ENCODE measurements at places on chromosomes 16 and 17.

DNA sequence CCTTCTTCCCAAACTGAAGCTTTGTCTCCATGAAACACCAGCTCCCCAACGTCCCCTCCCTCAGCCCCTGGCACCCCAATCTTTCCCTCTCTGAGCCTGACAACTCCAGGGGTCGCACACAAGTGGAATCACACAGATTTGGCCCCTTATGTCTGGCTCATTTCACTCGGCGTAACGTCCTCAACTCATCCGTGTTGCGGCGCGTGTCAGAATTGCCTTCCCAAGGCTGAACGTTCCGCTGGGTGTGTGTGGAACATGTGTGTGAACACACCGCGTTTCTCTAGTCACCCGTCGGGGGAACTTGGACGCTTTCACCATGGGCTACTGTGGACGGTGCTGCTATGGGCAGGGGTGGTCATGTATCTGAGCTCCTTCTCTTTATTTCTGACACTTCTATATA, 45.0 kb downstream of the TBC1D16 start:
- DNase-seq, result no peak

DNA sequence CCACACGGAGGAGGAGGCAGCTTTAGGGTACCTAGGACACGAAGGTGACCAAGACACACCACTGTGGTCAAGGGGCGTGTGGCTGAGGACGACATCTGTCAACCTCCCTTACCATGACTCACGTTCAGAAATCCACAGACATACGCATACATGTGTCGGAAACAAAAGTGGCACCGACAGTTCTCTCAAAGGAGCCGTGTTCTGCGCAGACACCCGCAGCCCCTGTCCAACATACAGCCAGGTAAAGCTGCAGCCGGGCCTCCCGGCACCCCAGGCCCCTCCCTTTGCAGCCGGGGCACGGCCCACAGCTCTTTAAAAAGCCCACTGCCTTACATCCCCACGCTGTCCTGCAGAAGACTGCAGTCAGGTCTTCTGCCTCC, 40.5 kb upstream of the KLHDC4 start:
- DNase-seq, result no peak

DNA sequence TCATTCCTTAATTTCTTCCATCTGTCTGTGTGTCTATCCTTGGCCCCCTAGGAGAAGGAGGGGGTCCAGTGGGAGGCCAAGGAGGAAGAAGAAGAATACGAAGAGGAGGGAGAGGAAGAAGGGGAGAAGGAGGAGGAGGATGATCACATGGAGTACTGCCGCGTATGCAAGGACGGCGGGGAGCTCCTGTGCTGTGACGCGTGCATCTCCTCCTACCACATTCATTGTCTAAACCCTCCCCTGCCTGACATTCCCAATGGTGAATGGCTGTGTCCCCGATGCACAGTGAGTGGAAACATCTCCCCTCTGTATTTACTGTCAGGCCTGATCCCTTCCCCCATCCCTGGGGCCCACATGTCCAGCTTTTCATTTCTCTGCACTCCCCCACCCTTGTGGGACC, 6.3 kb downstream of the CHD3 start:
- DNase-seq, result no peak

DNA sequence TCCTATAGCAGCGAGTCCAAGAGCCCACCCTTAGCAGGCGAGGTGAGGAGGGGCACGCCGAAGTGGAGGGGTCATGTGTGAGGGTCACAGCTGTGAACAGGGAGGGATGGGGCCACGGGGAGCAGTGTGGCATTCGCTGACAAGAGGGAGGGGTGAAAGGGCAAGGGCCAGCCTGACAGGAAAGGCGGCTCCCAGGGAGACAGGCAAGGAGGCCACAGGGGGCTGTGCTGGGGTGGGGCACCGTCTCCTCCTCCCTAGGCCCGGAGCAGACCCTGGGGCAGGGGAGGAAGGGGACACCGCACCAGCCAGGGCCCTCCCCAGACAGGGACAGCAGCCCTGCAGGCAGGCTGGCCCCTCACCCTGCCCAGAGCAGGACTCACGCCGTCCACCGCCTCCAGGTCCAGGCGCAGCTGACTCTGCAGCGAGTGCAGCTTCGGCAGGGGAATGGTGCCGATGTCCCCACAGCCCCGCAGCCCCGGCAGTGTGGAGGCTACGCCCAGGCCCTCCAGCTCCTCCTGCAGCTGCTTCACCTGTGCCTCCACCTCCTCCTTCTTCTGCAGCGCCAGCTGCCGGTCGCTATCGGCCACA, 15.1 kb downstream of the GNPTG start:
- DNase-seq, result no peak

DNA sequence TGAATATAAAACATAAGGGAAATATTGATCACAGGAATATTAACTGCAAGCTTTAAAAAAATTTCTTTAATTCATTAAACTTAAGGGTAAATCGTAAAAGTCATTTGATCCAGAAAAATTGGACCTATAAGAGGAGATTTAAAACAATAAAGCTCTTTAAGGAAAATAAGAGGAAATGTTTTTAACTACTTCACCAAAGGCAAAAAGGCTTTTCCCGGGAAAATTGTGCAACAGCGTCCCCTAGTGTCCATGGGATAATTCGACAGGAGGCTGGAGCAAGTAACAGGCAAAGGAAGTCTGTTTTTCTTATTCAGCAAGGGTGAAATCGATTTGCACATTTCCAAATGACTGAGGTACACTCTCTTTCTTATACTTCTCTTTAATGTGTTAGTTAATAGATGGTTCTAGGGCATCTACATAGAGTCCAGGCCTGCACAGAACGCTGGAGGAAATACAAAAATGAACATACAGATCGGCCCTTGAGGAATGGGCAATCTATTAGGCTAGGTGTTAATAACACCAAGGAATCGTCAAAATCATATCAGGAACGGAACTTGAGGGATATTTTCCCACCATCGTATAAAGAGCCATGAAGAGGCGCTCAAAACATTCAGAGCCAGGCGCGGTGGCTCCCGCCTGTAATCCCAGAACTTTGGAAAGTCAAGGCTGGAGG, 61.4 kb downstream of the ZNF18 start:
- no peak for DNase-seq

- no peak for DNase-seq
Measured at GRCh38 chr16:31513126-31513525, 4.9 kb upstream of the RUSF1 start.

DNA sequence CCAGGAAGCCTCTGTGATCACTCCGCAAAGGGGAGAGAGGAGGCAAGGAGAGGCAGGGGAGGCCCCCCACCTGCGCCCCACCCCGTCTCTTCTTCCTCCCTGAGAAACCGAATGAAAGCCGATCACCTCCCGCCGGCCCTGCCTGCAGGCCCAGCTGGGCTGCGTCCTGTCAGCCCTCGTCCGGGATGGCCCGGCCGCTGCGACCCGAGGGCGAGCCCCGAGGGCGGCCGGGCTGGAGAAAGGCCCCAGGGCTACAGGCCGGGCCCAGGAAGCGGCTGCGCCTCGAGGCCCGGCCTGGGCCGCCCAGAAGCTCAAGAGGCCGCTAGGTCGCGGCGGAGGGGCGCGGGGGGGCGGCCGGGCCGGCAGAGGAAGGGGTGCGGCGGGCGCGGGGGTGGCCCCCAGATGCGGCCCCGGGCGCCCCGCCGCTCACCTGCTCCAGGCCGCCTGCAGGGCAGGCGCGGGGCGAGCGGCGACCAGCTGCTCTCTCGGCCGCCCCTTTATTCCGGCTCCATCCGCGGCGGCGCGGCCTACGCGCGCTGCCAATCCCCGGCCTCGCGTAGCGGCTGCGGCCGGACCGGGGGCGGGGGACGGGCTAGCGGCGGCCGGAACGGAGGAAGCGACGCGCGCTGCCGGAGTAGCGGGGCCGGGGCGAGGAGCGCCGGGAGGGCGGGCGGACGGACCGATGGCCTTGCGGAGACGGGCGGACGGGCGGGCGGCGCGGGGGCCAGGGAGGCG, at the start of gene ZNF319:
TSS of gene ZNF319 (minus strand) at position 702 of the 735 bp plus-strand sequence. CDS start 2,407 bp downstream, outside the sequence.
- no peak for DNase-seq

DNA sequence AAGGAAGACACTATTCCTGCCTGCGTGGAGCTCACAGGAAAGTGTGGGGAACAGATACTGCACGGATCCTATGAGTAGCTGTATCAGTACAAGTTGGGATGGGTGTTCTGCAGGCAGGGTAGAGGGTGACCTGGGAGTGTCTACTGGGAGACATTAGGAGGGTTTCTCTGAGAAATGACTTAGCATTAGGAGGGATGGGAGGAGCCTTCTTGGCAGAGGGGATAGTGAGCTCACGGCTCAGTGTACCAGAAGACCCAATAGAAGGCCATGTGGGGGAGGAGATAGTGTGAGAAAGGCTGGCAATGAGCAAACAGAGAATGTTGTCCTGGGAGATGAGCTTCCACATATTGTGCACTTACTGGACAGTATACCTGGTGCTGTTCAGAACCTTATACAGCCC, 109.1 kb downstream of the MSI2 start:
- no peak for DNase-seq

GRCh38 chr17:58513965-58514769, at the start of gene MTMR4:
MTMR4 (minus strand) TSS chr17:58514638; CDS start chr17:58514407, 231 bp downstream.
- peak; percentile 87 for DNase-seq

DNA sequence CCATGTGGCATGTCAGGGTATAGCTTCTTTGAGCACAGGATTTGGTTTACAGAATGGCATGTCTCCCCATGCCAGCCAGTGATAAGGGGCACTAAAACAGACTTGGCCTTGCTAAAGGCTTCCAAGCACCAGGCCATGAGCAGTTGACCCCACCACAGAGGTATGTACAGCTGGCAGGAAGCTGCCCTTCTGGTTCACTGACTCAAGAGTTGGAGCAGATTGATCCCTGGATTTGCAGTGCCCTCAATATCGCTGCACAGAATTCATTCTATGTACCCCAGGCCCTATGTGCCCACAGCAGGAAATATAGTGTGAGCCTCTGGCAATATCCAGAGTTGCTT, 24.3 kb downstream of the HLF start:
- no peak for DNase-seq

- no peak for DNase-seq
Measured at GRCh38 chr17:4499431-4500190, 930 bp downstream of the SPNS2 start.

DNA sequence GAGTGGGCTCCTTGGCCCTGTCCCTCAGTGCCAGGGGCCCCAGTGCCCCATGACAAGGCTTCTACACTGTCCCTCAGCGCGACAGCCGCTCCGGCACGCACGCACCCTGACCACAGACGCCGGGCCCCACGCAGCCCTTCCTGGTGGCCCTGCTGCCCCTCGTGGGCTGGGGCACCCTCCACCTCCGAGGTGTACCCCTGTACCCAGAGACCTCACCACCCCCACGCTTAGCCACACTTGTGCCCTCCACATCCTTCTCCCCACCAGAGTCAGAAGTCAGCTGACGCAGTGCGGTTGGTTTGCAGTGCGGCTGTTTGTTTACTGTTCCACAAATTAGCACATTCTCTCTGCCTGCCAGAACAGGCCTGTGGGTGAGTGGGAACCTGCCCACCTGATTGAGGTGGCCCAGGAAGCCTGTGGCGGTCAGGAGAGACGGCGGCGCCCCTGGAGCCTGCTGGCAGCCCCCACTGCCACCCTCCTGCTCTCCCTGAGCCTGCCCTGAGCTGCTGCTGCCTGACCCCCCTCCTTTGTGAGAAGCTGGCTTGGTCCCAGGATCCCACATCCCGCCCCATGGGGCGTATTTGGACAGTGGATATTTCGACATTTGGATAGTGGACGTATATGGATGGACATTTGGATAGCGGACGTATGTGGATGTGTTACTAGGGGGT, 38.0 kb upstream of the CDH15 start:
- DNase-seq, result no peak

DNA sequence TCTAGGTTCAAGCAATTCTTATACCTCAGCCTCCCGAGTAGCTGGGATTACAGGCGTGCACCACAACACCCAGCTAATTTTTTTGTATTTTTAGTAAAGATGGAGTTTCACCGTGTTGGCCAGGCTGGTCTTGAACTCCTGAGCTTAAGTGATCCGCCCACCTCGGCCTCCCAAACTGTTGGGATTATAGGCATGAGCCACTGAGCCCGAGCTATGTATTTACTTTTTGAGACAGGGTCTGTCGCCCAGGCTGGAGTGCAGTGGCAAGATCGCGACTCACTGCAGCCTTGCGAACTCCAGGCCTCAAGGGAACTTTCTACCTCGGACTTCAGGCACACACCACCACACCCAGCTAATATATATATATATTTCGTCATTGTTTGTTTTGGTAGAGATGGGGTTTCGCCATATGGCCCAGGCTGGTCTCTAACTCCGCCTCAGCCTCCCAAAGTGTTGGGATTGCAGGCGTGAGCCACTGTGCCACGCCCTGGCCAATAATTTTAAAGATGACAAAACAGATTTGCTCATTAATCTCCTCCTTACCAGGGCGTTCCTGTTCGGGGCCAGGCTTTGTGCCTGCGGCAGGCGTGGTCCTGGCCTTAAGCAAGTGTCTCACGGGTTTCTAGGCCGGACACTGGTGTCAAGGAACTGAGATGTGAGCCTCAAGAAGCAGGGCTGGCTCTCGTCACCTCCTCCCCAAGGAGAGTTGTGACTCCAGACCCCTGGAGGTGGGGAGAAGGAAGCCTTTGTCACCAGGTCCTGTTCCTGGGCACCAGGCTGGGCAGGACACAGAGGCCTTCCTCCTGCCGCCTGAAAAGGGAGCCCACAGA, 4.3 kb upstream of the NPW start:
- DNase-seq, result no peak

- DNase-seq, result peak; percentile 87
Measured at GRCh38 chr16:75099738-75100602, 16.6 kb downstream of the LDHD start.

GRCh38 chr16:30377812-30378235, 3.2 kb downstream of the MYL11 start:
- peak; percentile 99 for DNase-seq

- no peak for DNase-seq
Measured at GRCh38 chr17:81976332-81977210, 858 bp upstream of the ASPSCR1 start.

DNA sequence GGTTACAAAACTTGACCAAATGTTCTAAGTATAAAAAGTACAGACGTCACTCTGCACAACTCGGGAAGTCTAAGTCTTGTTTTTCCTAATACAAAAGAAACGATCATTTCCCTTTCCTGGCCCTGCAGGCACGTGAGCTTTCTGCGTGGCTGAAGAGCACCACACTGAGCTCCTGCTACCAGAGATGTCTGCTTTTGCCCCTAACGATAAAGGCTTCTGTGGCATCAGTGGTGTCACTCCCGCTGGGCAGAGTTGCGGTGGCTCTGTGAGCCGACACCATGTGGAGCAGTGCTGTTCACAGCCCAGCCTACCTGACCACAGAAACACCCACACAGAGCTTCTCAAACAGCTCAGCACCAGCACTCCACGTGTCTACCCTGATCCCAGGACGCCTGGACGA, 20.5 kb downstream of the EMC8 start:
- no peak for DNase-seq

- DNase-seq, result no peak
Measured at GRCh38 chr16:85172455-85173145, 60.3 kb upstream of the CIBAR2 start.

DNA sequence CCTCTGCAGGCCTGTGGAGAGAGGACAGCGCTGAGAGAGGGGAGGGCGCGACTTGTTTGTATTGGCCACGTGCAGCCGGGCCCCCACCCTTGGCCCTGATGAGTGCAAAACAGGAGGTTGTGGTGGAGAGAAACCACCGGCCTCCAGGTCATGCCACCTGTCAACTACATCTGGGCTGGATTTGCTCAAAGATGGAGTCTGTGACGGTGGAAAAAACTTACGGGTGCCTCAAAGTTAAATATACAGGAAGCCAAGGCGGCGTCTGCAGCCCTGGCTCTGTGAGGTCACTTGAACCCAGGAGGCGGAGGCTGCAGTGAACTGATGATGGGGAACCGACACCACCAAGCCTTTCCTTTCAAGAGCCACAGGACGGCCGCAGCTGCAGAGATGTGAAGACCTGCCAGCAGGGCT, 15.7 kb downstream of the C16orf74 start:
- DNase-seq, result no peak

GRCh38 chr17:40306395-40306794, 2.6 kb upstream of the RARA start:
- no peak for DNase-seq

- no peak for DNase-seq
Measured at GRCh38 chr16:50616883-50617645, 64.0 kb downstream of the SNX20 start.

All from vagina (tissue), 2 donors.